T-helper 9 cell (primary cell): ENCODE measurements at places on chromosomes 6 and 20.

DNA sequence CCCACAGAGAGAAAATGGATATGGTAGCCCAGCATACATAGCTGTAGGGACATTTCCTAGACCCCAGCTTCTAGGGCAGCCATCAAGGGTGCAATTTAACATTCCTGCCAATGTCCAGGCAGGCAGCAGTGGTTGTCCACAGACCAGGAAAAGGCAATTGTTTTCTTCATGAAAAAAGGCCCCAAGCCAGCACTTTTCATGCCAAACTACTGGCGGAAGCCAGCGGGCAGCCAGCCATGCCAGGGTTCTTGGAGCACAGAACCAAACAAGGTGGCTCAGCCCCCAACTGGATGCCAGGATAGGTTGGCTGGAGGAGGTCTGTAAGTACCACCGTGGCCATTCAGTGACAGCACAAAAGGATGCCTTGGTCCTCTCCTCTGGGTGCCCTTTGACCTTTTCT is 94.6 kb downstream of the BANF2 start:
- no peak for DNase-seq

- no peak for DNase-seq
Observed at GRCh38 chr20:40563296-40563950, 125.6 kb downstream of the MAFB start.

DNA sequence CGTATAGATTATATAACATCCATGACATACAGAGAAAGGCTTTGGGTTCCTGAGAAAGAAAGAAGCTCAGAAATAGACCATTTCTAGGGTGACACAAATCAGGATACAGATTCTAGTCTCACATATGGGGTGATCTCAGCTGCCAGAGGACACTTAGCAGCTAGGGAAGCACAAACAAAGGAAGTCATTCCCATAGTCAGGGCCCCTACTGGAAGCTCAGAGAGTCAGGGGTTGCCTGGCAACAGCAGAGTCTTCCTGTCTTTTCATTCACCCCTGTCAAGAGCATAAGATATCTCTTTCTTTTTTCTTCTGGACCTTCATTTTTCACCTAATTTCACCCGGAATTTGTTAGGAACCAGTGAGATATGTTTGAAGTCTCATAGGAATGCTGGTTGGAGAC is 81.9 kb upstream of the IYD start:
- no peak for DNase-seq

- DNase-seq: no peak
Observed at GRCh38 chr20:16290358-16290757, 282.9 kb downstream of the KIF16B start.

DNA sequence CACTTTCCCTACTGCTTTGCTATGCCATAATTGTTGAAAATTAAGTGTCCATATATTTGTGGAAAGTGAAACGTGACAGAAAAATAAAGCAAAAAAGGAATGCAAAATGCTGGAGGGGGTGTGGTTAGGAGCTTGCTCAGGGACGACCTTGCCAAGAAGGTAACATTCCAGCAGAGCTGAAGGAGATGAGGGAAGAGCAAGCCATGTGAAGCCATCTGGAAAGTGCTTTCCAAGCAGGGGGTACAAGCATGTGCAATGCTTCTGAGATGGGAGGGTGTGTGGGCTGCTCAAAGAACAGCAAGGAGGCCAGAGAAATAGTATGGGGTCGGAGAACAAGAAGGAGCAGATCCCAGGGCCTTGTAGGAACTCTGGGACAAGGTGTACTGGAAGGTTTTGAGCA is 161.7 kb downstream of the ISM1 start:
- DNase-seq: no peak

GRCh38 chr6:11665604-11666326 is 112.8 kb downstream of the ADTRP start:
- DNase-seq: no peak

- no peak for DNase-seq
Observed at GRCh38 chr6:9002833-9003232, 567.5 kb upstream of the SLC35B3 start.

DNA sequence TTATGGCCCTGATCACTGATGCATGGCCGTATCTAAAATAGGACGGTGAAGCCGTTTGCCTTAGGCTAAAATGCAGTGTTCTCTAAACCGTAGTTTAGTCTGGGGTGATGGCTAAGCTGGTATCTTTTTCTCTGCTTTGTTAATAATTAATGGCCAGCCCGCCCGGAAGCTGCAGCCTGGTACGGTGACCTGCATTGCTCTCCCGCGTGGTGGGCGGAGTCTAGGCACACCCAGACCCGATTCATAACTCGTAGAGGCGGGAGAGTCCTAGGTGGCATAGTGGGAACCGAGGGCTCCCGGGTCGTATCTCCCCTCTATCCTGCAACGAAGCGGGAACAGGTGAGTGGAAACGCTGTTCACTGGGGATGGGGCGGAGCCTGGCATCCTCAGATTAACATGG is 5.5 kb downstream of the CDH4 start:
- no peak for DNase-seq

DNA sequence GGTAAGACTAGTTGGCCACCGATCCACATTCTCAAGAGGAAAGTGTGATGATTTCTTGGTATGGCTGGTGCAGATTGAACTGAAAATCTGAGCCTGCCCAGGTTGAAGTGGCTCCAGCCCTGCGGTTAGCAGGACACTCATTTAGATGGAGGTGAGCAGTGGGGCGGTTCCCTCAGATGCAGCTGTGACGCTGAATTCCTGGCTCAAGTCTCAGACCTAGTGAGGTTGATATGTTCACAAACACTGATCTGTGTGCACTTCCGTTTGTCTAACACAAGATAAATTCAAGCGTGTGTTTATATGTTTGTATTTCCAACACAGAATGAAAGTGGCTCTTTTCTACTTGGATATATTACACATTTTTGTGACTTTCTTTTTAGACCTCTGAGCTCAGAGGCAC is 83.4 kb upstream of the FRMD1 start:
- DNase-seq: no peak

DNA sequence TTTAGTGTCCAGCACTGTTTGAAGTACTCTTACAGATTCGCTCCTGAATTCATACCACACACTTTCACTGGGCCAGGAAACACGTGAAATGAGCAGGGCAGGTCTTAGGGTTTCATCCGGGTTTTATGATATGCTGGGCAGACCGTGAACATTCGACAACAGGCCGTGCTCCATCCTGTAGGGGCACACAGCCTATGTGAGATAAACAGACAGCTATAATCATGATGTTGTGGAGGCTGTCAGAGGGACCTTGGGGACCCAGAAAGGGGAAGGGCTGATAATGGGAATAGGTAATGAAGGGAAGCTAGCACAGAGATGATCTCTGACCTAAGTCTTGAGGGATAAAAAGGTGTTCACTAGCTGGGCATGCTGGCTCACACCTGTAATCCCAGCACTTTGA is 110.4 kb downstream of the RIN2 start:
- no peak for DNase-seq

GRCh38 chr6:42349753-42350511 is 101.8 kb downstream of the TRERF1 start:
- DNase-seq: no peak
